RCC 7860 (cell line): ENCODE measurements at places on chromosomes 11 and 22.

DNA sequence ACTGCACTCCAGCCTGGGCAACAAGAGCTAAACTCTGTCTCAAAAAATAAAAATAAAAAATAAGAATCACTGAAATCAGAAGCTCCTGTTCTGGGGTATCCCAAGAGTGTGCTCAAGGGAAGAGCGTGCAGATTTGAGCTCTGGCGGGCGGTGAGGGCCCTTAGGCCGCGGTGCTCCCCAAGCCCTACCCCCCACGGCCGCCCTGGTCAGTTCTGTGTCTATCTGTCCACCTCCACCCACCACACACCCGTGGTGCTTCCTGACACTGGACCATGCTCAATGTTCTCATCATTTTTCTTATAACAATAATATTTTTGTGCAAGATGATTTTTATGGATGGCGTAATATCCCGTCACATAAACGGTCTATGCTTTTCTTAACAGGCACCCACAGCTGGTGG, 71.1 kb downstream of the RTL6 start:
- DNase-seq = no peak

DNA sequence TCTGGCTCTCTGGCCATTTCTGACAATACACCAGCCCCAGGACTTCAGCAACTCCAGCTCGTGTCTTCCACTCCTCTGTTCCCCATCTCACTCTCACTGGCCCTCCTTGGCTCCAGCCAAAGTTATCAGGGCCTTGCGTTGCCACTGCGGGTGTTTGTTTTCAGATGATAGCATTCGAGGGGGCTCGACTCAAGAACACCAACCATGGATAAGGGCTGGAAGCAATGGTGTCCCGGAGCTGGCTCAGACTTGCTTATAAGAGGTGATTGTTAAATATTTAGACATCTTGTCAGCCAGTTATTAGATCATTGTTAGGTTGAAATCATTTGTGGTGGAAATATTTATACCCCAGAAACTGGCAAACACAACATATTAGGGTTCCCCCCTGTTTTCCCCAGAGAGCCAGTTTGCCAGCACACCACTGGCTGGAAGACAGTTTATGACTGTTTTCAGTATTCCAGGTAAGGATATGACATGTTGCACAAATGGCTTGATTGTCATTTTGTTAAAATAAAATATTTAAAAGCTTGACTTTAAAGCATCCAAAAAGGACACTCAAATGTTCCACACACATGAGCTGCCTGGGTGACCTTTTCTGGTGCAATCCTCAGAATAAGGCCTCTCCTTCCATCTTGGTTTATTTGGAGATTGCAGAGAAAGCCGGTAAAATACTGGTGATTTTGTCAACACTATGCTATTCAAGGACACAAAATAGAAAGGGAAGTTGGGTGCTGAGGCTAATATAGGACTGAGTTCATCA, 98.3 kb downstream of the FBXO7 start:
- DNase-seq = no peak

DNA sequence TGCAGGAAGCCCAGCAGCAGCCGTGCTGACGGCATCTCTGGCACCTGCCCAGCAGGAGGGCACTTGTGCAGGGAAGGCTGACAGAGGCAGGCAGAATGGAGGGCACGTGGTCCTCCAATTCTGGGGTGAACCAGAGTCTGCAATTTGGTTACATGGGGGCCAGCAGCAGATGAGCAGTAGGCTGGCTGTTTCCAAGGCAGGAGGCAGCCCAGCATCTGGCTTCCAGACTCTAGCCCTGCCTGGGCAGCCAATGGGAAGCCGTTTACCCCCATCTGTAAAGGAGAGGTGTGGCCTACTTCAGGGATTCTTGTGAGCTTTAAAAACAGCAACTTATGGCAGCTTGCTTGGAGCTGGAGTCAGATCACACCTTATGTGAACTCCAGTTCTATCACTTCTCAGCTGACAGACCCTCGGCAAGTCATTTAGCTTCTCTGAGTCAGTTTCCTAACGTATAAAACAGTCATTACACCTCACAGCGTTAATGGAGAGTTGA, 27.9 kb upstream of the RASL10A start:
- peak; percentile 24 for DNase-seq

GRCh38 chr11:9362393-9362863, 22.0 kb upstream of the IPO7 start:
- no peak for DNase-seq

- DNase-seq = no peak
These were observed 2.1 kb upstream of the ATF4 start for GRCh38 chr22:39518144-39518786.

- DNase-seq = no peak
These were observed 92.7 kb downstream of the SGSM3 start for GRCh38 chr22:40463017-40463631.

DNA sequence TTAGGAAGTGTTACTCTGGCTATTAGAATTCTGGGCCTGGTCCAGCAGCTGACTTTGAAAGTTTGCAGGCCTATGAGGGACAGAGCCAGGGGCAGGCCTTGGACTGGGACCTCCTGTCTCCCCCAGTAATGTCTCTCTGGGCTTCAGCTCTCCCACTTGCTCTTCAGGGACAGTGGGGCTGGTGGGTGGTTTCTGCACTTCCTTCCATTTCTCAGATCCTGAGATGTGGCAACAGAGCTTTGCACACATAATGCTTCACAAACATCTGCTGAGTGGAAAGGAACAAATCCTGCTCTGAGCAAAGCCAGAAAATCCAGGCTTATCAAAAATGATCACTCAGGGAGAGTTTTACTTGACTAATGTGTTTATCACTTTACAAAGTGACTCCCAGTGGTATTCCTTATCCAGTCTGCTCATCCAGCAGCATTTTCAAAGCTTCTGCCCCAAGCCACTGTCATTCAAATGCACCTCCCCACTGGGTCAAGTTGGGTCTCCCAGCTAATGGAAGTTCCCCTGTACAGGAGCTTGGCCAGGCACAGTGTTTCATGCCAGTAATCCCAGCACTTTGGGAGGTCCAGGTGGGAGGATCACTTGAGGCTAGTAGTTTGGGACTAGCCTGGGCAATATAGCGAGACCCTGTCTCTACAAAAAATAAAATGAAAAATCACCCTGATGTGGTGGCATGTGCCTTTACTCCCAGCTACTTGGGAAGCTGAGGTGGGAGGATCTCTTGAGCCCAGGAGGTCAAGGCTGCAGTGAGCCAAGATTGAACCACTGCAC, 13.5 kb upstream of the OSBP2 start:
- no peak for DNase-seq

GRCh38 chr11:11288972-11289616, 64.0 kb downstream of the CSNK2A3 start:
- no peak for DNase-seq

DNA sequence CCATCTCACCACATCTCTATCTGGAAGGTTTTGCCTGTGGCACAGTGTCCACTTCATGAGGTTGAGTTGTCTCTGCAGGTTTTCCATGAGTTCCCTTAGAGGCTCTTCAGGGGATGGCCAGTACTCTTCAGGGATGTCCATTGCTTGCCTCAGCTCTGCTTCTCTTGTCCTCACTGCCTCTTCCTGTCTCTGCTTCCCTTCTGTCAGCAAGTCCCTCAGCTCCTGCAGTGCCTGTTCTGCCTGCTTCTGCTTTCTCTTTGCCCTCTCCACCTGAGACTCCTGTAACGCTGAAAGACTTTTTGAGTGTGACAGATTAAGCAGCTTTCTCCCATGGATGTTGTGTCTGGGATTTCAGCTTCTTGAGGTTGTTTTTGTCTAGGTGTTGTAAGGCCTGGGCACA, 38.2 kb upstream of the MRPL17 start:
- no peak for DNase-seq

DNA sequence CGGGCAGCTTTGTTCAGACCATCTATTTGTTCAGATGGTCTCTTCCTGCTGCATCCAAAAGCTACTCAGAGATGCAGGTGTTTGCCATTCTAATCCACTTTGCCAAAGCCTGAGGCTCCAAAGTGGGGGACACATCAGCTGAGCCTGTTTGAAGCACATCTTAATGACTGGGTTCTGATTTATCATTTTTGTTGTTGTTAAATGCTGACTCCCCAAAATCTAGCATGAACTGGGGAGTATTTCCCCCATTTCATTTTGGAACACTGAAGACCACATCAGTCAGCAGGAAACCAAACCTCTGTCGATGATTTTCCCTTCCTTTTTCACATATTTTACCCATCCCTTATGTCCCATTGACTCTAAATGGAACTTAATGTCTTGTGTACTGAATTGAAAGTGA, 262.6 kb downstream of the NTM start:
- no peak for DNase-seq

- DNase-seq = no peak
These were observed 20.7 kb downstream of the LINC01488 start for GRCh38 chr11:69501891-69502860.

DNA sequence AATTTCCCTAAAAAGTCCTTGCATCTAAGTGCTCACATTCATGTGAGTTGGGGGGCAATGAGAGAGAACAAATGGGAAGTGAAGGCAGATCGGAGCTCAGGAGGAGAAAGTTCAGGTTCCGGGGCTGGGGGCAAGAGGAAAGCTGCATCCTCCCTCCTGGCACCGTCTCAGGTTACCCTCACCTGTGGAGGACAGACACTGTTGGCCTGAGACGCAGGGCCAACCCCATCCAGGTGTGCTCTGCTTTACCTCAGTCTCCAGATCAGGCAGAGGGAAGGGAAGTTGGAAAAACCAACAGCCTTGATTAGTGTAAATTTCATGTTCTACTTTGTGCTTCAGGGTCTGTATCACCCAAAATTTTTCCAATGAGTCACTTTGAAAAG, 146.9 kb downstream of the TRIM29 start:
- DNase-seq = no peak

GRCh38 chr11:128279866-128280265, 307.5 kb downstream of the ETS1 start:
- DNase-seq = no peak

DNA sequence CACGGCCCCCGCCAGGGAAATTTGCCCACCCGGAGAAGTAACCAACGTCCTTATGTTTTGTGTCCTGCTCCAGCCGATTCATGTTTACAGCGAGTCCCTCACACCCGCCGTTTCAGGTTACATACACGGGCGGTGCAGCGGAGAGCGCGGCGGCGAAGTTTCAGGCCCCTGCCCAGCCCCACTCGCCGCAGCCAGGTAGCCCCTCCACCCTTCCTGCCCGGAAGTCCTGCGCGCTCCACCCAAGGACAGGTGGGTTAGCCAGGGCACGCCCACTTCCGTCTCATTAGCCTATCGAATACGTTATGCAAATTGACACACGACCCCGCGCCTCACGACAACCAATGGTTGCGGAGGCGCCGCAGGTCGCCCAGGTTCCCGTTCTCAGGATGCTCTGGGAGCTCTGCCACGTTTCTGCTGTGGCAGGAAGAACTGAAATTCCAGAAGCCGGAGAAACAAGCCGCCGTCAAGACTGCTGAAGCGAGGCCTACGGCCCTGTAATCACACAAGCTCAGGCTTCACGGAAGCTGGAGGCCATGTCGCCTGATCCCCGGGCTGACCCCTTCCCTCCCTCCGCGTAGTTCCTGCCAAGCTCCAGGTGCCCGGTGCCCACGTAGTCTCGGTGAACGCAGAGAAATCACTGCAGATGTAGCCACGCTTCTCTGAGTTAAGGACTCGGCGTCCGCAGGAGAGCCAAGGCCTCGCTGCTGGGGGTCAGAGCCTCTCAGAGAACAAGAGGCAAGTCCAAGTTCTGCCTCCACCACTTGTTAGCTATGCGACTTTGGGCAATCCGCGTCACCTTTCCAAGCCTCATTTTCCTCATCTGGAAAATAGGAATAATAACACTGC, 22.4 kb upstream of the MYH9 start:
- DNase-seq = no peak

DNA sequence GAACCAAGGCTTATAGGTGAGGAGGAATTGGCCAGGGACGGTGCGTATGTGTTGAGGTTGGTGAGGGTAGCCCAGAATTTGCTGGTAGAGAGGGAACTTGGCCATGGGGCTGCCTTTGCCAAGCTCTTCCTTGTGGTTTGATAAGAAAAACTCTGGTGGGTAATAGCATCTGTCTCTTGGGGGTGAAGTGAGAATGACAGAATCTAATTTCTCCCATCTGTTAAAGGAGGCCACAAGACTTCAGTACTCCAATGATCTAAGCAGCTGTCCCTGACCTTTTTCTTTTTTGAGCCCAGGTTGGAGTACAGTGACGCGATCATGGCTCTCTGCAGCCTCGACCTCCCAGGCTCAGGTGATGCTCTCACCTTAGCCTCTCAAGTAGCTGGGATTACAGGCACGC, 36.0 kb upstream of the PICK1 start:
- no peak for DNase-seq

GRCh38 chr11:130439160-130439519, 9.3 kb upstream of the ADAMTS15 start:
- no peak for DNase-seq

GRCh38 chr11:16096336-16096735, 260.0 kb downstream of the SOX6 start:
- DNase-seq = no peak

- DNase-seq = peak; percentile 57
These were observed 614 bp downstream of the SELENOM start for GRCh38 chr22:31106731-31107177.

DNA sequence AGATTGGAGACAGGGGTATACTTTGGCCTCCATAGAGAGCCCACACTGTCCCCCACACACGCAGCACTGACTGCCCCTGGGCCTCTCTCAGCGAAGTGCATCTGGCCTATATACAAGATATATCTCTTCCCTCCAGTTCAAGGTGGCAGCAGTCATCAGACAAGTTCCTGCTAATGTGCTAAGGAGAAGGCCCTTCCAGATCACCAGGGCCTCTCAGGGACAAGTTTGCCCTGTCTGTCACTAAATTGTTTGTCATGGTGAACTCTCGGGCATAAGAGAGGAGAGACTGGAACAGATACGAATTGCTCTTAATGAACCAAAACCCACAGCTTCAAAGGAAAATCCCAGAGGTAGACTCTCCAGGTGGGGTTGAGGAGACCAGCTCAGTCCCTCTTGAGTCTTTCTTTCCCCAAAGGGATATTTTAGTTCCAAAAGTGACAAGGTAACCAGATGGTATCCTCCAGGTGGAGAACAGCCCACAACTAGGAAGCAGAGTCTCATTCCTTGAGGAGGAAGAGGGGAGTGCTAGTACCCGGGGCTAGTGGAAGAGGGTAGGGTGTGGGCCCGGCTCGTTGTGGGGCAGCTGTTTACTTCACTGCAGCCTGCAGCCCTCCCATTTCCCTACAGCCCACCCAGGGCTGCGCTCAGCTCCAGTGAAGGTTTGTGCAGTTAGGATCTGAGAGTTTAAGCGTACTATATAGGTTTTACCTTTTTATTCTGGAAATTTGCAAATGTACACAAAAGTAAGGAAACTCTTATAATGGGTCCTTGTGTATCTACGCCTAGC, 2.2 kb upstream of the SLC35C1 start:
- no peak for DNase-seq
